NCI-H1092 (cell line): ENCODE measurements at places on chromosomes 7 and 10.

DNA sequence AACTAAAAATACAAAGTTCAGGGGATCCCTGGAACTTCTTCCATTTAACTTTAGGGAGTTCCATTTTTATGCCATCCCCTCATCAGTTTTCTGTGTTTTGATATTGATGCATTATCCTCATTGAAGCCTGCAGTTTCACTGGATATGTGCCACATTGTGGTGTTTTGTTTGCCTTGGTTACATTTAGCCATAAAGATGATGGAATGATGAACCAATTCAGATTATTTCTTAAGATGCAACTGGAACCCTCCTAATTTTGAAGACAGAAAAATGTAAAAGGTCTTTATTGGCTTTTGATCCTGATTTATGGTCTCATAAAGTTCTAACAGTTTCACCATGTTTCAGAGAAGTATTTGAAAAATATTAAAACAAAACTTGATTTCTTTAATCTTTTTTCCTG lies 314.2 kb upstream of the KLF6 start:
- no peak for DNase-seq

GRCh38 chr7:148264933-148265557 lies 325.5 kb upstream of the C7orf33 start:
- DNase-seq, result peak; percentile 36

- no peak for DNase-seq
These were observed 4.0 kb upstream of the BAIAP2L1 start for GRCh38 chr7:98404840-98405239.

DNA sequence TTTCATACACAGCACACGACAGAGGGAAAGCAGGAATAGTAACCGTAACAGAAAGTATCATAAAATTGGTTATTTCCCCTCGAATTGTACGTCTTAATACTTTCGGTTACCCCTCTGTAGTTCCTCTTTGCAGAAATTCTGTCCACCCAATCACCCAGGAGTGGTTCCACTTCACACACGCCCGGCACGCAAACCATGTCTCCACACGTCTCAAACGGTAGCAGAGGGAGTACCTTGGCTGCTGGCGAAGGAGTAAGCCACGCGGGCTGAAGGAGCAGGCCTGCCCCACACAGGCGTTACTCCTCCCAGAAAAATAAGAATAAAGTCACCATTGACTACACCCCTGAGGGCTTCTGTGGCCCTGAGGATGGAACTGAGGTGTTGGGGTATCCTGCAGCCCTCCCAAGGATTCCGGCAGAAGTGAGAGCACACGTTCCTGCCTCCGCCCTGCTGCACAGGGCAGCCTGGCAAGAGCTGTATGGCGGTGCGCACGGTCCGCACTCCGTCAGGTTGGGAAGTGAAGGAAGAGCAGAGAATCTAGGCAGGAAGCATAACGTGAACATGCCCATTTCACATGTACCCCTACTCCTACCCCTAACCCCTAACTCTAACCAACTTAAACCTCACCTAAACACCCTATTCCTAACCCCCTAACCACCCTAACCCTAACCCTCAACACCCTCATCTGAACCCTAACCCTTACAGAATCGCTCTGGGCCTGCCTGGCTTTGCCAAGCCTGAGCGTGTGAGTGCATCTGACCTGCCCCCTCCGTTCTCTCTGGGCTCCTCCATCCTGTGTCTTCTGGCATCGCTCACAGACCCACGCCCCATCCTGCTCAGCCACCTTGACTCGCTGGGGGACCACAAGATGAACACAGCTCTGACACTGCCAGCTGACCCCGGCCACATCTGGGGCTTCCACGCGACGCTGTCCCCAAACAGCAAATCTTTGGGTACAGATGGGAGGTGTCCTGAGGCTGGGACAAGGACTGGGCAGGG lies 18.2 kb downstream of the GPR146 start:
- DNase-seq, result no peak

DNA sequence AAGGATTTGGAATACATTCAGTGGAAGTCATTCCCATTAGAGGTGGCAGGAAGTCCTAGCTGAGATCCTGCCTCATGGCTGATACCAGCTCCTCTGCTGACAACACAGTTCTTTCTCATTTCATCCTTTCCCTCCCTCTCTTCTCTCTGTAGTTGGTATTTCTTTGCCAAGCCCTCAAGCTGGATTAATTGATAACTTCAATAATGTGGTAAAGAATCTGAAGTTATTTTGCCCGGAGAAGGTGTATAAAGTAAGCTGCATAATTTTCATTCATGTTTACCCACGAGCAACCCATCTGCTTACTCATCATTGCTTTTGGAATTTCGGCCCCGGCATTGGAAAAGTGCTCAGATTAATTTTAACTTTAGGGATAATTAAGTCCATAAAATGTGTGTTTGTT lies 85.2 kb upstream of the PLPP4 start:
- no peak for DNase-seq

DNA sequence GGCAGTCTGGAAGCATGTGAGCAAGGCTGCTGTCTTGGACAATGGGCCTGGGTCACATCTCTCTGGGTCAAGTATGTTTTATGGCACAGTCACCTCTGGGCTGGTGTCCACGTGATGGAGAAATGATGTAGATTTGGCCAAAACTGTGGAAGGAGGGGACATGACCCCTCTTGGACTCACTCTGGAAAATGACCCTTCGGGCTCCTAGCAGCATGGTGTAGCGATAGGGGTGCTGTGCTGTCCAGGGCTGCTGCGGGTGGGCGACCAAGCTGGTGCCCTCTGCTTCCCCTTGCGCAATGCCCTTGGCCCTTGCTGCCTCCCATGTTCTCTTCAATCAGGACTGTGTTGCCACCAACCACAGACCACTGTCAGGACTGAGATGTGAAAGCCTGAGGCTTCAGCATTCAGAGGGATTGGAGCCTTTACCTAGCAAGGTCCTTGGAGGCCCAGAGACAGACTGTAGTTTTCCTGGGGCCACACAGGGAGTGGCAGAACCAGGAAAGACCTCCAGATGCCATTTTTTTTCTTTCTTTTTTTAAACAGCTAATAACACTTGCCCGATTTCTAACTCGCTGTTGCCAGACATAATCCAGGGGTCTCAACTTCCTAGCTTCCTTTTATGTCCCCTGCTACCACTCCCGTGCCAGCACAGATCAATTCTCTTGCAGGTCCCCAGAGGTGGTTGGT lies 6.1 kb downstream of the CYP26A1 start:
- DNase-seq, result no peak

DNA sequence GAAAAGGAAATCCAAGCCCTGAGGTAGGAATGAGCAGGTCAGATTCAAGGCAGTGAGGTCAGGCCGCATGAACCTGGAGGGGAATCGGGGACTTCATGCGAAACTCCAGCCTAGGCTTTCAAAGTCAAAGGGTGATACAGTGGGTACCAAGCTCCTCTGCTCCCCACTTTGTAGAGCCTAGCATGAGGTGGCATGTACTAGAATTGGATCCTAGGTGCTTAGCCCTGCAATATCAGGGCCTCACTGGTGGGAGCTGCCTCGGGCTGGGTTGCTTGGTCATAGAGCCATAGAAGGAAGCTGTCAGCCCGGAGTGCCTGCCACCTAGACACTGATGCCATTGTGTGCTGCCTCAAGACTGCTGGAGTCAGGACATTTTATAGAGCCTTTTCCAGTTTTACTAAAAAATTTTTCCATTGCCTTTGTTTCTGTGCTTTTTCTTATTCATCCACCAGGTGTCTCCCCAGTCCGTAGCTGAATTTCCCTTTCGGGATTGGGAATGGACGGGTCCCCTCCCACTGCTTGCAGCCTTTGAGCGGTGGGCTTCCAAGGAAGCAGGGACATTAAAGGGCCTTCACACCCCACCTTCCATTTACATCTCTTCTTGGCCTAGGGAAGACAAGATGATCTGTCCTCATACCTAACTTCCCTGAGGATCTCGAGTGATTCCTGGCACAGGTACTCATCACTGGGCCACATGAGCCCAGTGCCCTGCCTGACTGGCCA lies 5.5 kb upstream of the LZTS2 start:
- no peak for DNase-seq
